Stimulated activated CD8-positive, alpha-beta memory T cell treated with anti-CD3 and anti-CD28 coated beads, Interleukin-4, amount 100 ng/mL, for 24 hours (primary cell): ENCODE measurements at places on chromosomes 11 and 22.
A peak's percentile ranks its signal among the peaks of the same experiment; 100 is the strongest.

DNA sequence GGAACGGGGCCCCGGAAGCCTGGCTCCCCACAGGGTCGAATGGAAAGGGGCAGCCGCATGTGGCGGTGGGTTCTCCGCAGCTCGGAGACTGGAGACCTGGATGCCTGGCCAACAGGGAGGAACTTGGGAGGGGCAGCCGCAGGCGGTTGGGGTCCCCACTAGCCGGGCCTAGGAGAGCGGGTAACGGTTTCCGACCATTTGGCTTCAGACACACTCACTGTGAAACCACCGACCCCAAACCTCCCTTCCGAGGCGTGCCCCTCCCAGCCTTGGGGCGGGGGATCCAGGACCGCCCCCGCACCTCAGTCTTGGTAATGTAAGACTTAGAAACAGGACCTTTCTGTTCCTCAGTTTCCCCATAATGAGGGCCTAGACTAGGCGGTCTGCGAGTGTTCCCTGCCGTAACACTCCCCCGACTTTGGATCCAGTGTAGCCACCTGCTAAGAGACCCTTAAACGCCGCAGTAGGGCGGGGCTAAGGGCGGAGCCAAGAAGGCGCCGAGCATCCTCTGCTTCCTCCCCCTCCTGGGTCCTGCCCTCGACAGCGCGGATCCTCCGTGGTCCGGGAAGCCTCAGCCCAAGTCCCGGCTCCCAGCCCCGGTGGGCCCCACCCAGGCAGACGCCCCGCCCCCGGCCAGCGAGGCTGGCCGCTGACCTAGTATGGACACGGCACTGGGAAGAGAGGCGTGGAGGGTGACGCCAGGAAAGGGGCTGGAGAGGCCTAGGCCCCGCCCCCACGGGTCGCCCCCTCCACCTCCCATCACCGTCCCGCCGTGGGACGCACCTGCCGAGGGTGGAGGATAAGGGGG lies 1.8 kb upstream of the RASGRP2 start:
- peak; percentile 57 for DNase-seq

DNA sequence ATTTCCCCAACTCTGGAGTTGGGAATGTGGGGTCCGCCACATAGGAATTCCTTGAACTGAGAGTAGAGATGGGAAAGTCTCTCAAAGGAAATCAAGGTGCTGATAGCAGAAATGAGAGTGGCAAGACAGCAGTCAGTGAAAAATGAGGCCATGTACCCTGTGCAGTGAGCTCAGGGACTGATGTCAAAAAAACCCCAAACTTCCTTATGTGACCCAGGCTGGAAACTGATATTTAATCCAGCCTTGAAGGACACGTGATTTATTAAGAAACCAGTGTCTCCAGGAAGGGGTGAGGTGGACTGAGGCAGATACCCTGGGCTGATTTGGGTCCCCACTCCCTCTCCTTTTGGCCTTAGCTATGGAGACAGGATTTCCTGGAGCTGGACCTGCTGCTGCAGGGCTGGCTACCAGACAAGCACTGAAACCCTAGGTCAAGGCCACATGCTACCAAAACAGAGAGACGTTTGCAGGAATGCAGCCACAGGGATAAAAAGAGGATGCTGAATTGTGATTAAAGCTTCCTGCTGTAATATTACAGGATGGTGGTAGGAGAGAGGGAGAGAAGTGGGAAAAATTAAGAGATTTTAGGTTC lies 25.3 kb upstream of the FCHSD2 start:
- no peak for DNase-seq

GRCh38 chr22:23523713-23524112 lies 56.4 kb downstream of the IGLL1 start:
- DNase-seq = no peak

DNA sequence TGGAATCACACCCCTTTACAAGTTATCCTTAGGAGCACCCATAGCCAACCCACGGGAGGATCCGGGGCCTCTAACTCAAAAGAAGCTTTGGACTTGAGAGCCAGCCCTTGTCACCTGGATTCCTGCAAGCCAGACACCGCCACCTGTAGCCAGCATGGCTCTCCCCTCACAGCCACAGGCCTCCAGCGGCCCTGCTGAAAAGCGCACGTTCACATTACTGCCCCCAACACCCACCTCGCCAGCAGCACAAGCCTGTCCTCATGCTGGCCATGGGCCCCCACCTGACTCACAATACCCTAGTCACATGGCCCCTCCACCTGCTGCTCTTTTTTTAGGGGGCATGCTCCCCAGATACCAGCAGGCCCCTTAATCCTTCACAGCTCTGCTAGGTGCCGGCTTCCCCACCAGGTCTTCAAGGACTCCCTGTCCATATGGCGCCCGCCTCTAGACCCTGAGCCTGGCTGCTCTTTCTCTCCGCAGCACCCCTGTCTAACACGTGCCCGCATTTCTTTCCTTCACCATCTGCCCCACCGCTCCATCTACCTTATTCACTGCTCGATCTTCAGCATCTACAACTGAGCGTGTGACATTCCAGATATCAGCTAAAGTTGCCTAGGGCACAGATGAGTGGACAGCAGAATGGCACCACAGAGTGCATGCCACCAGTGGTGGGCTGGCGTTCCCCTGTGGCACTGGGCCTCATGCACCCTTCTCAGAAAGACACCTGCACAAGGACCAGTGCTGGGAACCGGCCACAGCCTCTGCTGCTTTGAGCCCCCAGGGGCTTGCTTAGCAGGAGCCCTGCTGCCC lies 6.6 kb downstream of the CARS1 start:
- no peak for DNase-seq

- no peak for DNase-seq
Observed at GRCh38 chr22:37953062-37953436, 352 bp downstream of the C22orf23 start.

DNA sequence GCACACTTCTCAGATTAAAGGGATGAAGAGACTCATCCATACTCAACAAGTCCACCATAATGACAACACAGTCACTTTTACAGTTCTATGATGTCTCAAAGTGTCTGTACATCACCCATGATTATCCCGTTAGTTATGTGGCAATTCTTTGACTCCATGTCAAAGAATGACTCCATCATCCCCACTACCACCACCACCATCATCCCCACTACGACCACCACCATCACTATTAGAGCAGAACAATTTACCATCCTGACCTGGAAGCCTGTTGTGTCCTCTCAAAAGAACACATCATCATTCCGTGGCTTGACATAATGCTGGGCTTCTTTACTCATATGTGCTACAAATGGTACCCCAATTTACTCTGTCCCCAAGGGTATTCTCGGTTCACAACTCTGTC lies 13.7 kb downstream of the PRR5L start:
- no peak for DNase-seq

- DNase-seq = no peak
Observed at GRCh38 chr22:41544671-41545476, 604 bp upstream of the POLR3H start.
